ENCODE measurements at places on chromosomes 12 and 14.
A peak's percentile ranks its signal among the peaks of the same experiment; 100 is the strongest.

- DNase-seq = peak; percentile 2
These were observed 82.0 kb upstream of the HMGA2 start for GRCh38 chr12:65742018-65743010.

DNA sequence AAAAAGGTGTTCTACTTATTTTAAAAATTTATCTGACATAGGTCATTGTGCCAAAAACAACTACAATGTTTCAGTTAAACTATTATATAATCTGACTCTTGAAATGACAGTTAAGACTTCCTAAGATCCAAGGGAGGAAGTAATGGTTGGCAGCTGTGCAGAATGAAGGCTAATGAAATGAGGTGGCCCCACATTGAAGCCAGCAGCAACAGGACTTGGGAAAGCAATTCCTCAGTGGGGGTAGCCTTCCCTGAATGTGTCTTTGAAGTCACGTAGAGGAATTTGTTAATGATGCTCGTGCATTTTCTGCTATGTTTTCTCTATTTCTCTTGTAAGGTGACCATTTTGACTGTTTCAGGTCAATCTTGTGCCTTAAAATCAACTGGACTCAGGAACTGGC lies 162.4 kb upstream of the DAAM1 start:
- DNase-seq = no peak

GRCh38 chr12:2642896-2643425 lies 151.8 kb upstream of the FKBP4 start:
- no peak for DNase-seq

GRCh38 chr14:99721792-99722516 lies 37.9 kb downstream of the CYP46A1 start:
- DNase-seq = no peak

DNA sequence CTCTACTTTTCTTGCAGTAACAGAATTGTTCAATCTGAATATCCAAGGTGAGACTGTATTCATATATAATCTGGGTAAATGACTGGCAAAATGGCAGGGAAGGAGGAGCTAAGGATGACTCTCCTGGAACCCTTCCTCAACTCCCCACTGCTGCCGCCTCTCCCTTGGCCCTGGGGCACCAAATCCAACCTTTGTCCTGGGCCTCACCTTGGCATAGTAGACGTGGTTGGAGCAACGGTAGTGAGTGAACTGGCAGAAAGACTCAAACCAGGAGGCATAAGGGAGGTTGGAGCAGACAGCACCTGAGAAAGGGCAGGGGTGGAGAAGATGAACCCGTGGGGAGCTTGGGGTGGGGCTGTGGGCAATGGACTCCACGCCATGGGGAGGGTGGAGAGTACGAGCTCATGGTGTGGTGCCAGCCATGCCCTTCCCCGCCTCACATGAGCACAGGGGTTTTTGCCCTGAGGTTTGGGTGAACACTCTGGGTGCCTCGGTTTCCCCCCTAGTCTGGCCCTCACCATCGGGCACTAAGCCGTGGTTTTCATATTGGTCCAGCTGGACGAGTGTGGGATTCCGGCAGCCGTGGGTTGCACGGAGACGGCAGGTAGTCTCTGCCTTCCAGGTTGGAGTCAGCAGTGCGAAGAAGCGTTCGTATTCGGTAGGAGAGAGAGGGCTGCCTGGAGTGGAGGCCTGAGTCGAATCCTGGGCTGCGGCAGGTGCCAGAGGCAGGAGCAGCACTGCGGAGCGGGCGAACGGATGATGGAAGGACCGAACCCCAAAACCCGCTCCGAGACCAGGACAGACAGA lies 753 bp downstream of the ACRBP start:
- DNase-seq = no peak

DNA sequence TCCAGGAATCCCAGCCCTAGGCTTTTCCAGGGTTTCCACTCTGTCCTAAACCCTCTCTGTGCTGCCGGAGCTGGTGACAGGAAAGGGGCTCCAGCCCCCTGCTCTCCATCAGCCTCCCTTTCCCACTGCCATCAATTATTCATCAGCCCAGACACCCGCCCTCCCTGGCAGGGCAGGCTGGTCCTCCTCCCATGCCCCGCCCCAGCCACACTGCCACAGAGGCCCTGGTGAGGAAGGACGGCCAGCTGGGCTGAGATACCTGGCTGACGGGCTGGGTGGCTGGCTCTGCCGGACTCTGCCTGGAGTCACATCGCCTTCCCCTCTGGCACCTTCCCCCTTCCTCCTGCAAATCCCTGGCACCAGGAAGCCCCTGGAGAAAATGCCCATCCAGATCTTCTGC lies 11.9 kb upstream of the SMARCD1 start:
- DNase-seq = no peak

GRCh38 chr12:41992022-41992421 lies 152.7 kb downstream of the GXYLT1 start:
- DNase-seq = no peak

DNA sequence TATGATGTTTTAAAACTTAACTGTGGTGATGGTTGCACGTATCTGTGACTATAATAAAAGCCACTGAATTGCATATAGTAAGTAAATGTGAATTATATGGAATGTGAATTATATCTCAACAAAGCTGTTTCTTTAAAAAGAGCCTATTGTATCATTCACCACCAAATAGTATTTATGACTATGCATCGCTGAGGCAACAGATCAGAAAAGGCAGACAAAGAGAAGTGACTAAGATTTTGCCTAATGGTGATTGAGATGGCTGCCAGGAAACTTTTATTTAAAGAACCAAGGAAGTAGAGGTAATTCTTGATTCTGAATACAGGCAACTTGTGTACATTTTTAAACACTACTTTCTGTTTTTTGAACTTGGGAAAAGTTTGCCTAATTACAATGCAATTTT lies 31.7 kb downstream of the DHRS7 start:
- no peak for DNase-seq

DNA sequence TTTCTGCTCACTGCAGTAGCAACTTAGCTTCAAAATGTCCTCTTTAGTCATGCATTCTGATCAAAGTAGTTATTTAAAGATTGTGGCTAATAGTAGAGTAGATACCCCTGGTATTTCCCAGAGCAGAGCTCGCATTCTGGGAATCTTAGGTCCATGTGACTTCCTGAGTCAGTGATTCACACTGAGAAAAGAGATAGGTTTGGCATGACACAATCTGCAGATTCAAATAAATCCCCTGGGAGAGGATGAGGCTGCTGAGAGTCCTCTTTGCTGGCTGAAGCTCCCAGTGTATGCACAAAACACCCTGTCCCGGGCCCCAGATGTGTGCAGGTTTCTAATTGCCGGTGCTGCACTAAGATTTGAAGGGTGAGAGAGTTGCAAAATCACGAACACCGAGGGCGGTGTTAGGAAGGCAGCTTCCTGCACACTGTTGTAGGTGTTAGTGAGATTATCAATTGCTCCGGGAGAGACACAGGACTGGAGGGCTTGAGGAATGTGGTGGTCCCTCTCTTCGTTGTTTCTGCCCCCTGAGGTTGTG lies 233.2 kb downstream of the NRXN3 start:
- no peak for DNase-seq

- DNase-seq = no peak
These were observed 74.5 kb downstream of the CCDC60 start for GRCh38 chr12:119409043-119409442.

DNA sequence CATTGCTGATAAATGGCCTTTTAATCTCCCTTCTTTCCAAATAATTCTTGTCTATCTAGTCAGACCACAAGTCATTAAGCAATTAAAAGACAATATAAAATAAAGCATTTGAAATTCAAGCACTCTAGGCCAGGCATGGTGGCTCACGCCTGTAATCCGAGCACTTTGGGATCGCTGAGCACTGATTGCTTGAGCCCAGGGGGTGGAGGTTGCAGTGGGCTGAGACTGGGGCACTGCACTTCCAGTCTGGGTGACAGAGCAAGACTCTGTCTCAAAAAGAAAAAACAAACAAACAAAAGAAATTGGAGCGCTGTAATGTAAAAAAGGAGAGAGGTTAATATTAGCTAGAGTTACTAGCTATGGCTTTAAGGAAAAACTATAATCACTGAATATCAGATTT lies 30.5 kb upstream of the CSRP2 start:
- no peak for DNase-seq

DNA sequence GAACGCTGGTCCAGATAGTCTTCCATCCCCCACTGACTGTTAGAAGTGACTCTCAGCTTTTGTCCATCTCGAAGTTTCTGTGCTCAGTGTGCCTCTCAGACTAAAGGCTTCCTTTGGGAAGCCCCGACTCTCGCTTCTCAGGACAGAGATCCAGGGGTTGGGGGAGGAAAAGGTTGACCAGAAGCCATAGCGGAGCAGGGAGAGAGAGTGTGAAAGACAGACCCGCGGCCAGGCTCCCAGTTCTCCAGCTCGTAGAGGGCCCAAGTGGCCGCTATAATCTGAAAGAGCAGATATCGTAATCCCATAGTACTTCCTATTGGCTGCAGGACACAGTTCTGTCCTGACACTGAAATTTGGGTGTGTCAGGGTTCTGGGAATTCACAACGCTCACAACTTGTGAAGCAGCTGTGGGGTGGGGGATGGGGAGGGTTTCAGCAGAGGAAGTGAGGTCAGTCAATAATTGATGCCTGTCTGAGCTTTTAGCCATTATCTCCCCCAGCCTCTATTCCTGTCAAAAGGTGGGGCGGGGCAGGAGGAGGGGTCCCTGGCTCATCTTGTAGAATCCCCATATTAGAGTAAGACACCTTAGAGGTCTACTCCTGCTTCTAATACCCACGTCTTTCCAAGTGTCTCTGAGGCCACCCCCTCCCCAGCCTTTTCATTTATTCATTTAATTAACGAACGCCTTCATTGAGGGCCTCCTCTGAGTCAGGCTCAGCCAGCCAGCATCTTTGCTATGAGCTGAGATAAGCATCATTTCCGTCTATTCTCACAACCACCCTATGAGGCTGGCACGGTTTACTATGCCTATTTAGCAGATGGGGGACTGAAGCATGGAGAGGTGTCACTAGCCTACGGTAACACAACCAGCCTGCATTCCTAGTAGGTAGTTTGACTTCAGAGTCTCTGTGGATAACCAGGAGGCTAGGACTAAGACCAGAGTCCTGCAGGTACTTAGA lies 1.6 kb upstream of the ACVRL1 start:
- DNase-seq = no peak

DNA sequence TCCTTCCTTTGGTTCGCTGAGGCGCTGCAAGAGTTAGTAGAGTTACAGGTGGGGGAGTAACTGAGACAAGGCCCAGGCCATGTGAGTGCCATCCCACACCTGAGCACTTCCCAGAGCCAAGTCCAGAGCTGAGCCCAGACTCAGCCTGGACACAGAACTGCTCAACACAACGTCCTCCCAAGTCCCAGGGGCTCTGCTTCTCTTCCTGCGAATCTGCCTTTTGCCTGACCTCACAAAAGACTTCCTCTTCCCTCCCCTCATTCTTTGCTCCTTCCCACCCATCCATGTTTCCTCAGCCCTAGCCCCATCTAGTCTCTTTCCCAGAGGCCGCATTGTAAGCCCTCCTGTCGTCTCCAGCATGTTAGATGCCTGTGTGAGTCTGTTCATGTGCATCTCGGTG lies 16.6 kb upstream of the MCRS1 start:
- no peak for DNase-seq

DNA sequence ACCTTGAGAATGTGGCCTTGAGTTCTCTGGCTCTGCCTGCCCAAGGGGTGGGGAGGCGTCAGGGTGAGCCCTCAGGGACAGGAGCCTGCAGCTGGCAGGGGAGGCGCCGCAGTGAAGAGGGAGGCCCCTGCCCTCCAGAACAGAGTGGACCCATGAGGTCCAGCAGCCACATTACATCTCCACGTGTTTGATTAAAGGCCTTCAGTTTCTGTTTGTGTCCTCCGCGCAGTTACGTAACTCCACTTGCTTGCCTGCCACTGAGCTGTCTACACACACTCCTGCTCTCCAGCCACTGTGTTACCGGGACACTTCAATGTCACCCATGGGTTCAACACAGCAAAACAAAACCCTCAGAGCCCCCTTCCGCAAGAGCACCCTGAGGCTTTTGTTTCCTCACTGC lies 70.4 kb downstream of the CHGA start:
- DNase-seq = no peak

- DNase-seq = no peak
These were observed 649.2 kb upstream of the MIS18BP1 start for GRCh38 chr14:45902241-45902640.

- no peak for DNase-seq
These were observed 10.2 kb downstream of the TNFAIP2 start for GRCh38 chr14:103133210-103134140.

DNA sequence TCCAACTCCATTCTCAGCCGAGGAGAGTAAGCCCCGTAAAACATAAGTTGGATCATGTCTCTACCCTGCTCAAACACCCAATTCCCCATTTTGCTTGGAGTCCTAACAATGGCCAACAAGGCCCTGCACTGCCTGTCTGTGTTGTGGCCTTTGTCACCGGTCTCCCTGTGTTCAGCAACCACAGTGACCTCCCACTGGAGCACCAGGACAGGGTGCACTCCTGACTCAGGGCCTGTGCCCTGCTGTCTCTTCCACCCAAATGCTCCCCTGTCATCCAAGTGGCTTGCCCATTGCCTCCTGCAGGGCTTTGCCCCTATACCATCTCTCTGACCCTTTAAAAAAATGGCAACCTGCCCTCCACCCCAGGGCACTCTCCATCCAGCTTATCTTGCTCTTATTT lies 4.4 kb upstream of the KRT85 start:
- no peak for DNase-seq

GRCh38 chr12:115979851-115980250 lies 297.6 kb downstream of the MED13L start:
- DNase-seq = no peak

DNA sequence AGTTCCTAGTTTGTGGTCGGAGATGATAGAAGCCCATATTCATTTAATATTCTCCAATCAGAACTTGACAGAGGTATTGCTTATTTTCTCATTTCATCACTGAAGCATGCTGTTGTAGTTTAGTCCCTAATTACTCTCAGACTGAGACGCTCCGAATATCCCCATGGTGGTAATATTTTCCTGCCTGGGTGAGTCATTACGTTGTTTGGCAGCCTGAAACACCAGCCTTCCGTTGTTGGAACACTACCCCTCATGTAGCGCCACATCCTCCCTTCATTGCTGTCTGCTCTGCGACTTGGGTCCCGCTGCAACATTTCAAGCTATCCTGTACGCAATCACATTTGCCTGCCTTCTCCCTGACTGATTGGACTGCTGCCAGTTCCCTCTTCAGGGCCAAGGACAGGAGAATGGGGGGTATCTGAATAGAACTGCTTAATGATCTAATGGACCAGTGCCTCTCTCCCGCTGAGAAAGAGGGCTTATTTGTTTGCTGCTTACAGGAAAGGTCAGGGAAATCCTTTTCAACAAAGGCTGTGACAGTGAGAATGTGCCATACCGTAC lies 369.1 kb downstream of the NPAS3 start:
- DNase-seq = no peak
